ENCODE measurements at places on chromosomes 13 and 19. TPM values are rescaled to one million over a fixed set of nuclear protein-coding genes. Genes with fewer than 3 reads are reported as not detected.

GRCh38 chr19:18317961-18318800 lies 4.7 kb downstream of the LSM4 start:
- DNase-seq: no peak

C19orf67 gene
- not detected for total RNA-seq

PINLYP gene
- total RNA-seq: 18.2 TPM

DNA sequence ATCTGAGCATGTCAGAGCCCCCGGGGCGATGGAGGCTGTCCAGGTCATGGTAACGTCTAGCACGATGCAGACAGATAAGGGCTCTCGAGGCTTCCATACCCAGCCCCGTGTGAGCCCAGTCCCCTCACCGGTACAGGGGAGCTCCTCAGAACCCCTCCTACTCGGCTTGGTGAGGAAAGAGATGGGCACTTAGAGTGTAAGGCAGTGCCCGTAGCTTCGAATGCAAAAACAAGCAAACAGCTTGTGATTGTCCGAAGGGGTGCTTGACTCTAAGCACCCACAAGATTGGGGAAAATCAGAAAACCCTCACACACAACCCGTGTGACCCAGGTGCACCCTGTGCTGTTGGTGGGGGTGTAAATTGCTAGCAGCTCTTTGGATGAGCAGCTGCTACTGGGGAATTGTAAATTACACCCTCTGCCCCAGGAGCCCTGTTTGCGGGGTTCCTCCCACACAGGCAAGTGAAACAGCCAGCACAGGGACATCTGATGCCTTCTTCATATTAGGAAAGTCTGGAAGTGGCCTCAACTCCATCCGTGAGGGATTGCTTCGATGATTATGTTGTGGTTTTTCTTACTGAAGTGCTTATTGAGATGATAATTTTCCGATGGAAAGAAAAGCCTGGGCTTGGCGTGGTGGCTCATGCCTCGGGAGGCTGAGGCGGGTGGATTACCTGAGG lies 918 bp upstream of the PSPN start:
- no peak for DNase-seq

GRCh38 chr13:47135800-47136503 lies 239.1 kb upstream of the HTR2A start:
- no peak for DNase-seq

GRCh38 chr13:94254737-94255136 lies 224.7 kb downstream of the DCT start:
- no peak for DNase-seq

KLK14 gene
- 1.5 TPM for total RNA-seq

- no peak for DNase-seq
Observed at GRCh38 chr13:109724603-109725002, 61.8 kb downstream of the IRS2 start.

GRCh38 chr19:53019684-53020083 lies 6.0 kb downstream of the ERVV-1 start:
- no peak for DNase-seq

DNA sequence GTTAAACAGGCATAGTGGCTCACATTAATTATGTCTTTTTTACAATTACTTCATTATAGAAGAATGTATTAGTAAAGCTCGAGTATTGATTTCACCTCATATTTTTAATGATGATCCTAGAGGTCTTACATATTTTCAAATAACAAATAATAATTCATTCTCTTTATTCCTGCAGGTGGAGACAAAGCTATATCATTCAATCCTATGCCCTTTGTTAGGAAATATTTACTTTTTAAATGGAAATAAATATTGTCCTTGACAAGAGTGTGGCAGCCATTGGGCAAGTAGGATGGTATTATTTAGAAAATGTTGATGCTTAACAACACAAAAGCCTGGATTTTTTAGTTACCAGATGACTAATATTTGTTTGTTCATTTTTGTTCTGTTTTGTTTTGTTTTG lies 127.6 kb downstream of the COG6 start:
- DNase-seq: no peak

ZNF730 gene
- 2.2 TPM for total RNA-seq

ZSCAN22 gene
- total RNA-seq: 2.2 TPM

MAMSTR gene
- 17.1 TPM for total RNA-seq

DNA sequence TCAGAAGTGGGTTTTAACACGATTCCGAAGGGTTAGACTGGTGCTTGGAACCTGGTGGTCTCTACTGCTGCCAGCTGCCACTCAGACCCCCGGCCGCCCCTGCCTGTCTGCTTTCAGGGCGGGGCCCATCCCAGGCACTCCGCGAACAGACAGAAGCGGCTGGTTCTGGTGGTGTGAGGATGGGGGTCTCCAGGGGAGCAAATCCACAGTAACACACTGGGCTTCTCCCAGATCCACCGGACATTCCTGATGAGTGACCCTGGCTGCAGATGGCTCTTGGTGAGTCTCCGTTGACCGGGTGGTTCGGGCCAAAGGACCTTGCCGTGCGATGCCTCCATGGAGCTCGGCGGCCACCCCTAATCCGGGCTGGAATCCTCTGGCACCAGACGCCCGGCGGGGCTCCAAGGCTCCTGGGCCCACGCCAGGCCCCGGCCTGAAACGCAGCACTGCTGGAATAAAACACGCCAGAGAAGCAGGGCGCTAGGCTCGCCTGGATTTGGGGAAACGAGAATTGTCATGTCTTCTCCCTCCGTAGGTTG lies 2.1 kb upstream of the PTBP1 start:
- DNase-seq: peak; percentile 64

BRSK1 gene
- 1.9 TPM for total RNA-seq

DNA sequence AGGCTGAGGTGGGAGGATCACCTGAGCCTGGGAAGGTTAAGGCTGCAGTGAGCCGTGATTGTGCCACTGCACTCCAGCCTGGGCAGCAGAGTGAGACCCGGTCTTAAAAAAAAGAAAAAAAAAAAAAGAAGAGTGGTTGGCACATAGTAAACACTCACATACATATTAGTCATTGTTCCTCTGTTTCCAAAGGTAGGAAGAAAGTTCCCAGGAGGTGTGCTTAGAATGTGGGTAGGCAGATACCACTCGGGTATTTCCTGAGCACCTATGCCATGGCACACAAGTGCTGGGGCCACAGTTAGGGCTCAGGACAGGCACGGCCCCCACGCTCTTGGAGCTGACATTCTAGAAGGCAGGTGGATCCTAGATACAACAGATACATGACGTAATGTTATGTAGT lies 41.4 kb downstream of the SIPA1L3 start:
- DNase-seq: no peak

All from ovary (tissue), 10 donors.